Stimulated activated CD4-positive, alpha-beta T cell treated with anti-CD3 and anti-CD28 coated beads, Interleukin-12 subunit alpha, Interleukin-12 subunit beta, amount 100 ng/mL, for 4 hours (primary cell): ENCODE measurements at places on chromosomes 7 and 10.

GRCh38 chr7:12328888-12329770, 74.5 kb downstream of the VWDE start:
- DNase-seq: no peak

DNA sequence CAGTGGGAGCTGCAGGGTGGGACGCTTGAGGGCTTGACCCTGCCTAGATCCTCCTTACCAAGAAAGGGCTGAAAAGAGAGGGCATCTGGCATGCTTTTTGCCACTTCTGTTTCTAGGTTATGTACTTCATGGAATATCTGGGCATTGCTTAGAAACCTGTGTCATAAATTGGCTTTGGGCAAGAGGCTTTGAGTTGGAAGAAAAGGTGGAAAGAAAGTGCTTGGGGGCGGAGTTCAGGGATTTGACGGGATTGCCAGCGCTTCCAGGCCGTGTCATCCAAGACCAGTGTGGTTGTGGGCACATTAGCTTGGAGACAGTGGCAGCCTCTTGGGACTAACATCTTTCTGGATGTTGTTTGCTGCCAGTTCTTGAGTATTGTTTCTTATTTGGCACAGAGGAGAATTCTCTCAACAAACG, 825 bp downstream of the ZNF862 start:
- DNase-seq: no peak

- no peak for DNase-seq
Observed at GRCh38 chr7:92560602-92561001, 29.6 kb downstream of the FAM133B start.

- no peak for DNase-seq
Observed at GRCh38 chr10:91335147-91335546, 75.0 kb upstream of the HECTD2 start.
